ENCODE measurements at places on chromosomes 4 and X.

- no peak for DNase-seq
These were observed 20.2 kb downstream of the CLCN4 start for GRCh38 chrX:10177004-10177396.

- no peak for DNase-seq
These were observed 30.0 kb downstream of the SMIM31 start for GRCh38 chr4:164783976-164784375.

- no peak for DNase-seq
These were observed 43.5 kb downstream of the DDIT4L start for GRCh38 chr4:100146756-100147155.

- no peak for DNase-seq
These were observed 90.9 kb upstream of the TMEM33 start for GRCh38 chr4:41844327-41844726.

GRCh38 chr4:143046906-143047305 lies 137.8 kb upstream of the USP38 start:
- DNase-seq = no peak

DNA sequence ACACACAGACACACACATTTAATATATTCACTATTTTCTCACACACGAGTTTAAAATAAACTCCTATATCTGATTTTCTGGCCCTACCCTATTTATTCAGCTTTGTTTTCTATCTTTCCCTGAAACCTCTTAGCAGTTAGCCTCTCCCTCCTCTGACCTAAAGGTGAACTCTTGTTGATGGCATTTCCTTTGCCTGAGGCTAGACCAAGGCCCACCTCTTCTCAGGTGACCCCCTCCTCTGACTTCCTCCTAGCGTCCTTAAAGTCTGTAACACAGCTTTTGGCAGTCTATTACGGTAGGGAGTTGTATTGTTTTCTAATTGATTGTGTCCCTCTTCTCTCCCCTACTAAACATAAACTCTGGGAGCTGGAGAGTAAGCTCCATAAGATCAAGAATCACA lies 1.7 kb upstream of the SRPX2 start:
- no peak for DNase-seq

All from activated effector memory CD4-positive, alpha-beta T cell treated with anti-CD3 and anti-CD28 coated beads, Interleukin-2, amount 50 U/mL, for 16 hours (primary cell).